Activated T-helper 2 cell treated with anti-CD3 and anti-CD28 coated beads, Interferon-gamma antibody, Interleukin-2, Interleukin-4, amounts not matched to agents 10 μg/mL and 5 μg/mL and 100 μg/mL, durations not matched to agents 14 hours and 24 hours and 36 hours (primary cell): ENCODE measurements at places on chromosomes 5 and 9.

DNA sequence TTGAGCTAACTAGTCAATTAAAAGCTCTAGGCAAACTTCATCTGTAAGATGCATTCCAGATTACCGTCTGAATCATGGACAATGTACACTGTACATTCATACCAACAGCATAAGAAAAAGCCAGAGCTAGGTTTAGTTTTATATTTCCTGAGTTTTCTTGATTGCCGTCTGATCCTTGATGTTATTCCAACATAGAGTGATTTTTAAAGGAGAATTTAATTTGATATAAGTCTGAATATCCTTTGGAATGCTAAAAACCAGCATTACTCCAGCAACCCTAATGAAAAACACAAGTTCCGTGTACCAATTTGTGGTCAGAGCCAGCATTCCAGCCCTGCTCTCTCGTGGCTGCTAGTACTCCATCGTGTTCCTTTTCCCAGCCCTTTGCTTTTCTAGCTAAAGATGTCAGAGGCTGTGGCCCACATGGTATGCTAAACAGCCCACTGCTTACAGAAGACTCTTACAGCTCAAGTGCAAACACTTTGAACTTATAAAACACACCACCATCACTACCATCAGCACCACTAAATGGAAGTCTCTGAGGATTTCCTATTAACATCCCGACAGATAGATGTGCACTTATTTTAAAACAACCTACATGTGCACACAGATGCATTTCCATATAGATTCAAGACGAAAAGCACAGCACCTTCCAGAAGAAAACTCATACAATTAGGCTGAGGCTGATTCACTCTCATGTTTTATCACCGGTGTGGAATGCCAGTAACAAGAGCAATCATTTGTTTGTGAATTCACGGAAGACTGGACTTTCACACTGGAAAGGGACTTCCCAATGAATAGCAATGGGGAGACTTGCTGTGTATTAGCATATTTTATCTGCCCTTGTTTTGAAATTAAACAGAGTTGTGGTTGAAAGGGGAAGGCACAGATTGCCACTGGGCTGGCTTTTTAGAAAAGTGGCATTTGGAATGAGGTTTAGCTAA, 246.9 kb upstream of the GAS1 start:
- DNase-seq = no peak

GRCh38 chr5:108505608-108506007, 123.7 kb upstream of the FBXL17 start:
- no peak for DNase-seq

DNA sequence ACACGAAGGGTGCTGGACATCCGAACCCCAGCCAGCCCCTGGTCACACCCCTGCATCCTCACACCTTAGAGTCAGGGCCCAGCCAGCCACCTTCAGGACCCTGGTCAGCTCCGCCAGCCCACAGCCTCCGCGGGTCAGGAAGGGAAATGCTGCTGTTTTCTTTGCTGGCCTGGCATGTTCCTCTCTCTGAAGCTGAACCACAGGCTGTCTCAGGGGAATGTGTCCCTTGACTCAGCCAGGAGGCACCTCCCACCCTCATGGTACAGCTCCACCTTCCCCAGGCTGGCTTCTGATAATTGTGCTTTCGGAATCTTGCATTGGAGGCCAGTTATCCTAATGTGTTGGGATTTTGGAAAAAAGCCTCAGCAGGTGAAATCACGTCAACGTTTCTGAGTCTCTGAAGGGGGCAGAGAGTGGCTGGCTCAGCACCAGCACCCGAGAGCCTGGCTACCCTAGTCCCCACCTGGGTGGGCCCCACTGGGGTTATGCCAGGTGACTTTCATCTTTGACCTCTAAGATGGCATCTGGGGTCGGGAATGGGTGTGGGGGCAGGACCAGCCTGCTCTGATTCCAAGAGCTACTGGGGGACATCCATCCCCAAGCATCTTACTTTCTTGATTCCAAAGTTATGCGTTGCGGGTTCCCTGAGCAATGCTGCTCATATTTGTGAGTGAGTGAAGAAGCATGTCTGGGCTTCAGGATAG, 9.8 kb upstream of the OLFM1 start:
- DNase-seq = no peak

DNA sequence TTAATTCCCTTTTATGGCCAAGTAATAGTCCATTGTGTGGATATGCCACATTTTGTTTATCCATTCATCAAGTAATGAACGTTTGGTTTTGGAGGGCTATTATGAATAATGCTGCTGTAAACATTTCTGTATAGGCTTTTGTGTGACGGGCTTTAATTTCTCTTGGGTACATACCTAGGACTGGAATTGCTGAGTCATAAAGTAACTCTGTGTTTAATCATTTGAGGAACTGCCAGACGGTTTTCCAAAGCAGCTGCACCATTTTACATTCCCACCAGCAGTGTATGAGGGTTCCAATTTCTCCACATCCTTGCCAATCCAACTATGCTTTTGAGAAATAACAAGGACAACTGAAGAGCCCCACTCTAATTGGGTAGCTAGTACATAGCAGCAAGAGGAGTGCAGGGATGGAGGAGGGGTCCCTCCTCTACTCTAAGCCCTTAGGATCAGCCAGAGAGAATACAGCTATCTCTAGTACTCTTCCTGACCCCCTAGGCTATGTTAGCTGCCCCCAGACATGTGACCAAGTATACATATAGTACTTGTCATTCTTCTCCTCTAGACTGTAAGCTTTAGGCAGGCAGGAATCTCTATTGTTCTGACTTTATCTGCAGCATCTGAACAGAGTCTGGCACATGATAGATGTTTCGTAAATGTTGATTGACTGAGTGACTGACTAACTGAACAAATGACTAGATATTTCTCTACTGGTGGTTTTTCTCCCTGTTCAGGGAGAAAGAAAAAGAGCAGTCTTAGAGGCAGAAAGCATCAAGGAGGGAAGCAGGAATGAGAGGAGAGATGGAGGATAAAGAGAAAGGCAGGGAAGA, 22.1 kb upstream of the MATR3 start:
- DNase-seq = no peak

- no peak for DNase-seq
These were observed 235.1 kb downstream of the SPOCK1 start for GRCh38 chr5:137264041-137264440.

- peak; percentile 19 for DNase-seq
These were observed 30.0 kb downstream of the RAPGEF1 start for GRCh38 chr9:131709771-131710431.

DNA sequence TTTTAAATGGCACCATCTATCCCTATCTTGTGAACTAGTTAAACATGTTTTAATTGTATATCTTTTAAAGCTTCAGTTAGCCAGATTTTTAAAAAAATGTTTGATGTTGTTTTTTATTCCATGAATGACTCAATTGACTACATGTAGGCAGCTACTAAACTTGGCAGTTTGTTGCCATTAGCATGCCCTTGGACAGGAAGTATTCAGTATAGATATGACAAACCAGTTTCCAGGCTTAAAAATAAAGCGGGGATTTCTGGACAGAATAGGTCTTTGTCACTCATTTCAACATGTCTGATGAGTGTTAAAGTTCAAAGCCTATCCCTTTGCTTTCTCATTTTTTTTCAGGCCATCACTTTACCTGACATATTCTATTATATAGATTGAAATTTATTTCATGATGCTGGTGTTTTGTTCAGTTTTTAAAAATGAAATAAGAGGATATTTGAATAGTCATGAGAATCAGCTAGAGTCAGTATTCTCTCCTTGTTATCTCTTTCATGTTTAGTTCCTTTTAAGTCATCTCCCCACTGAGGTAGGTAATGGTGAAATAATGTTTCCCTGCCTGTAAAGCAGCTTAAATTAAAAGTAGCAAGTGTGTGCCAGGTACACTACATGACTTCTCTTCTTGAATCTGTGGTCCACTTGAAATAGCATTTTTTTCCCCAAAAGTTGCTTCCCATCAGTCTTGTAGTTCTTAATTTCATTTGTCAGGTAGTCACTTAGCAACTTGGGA, 11.9 kb downstream of the TNFAIP8 start:
- DNase-seq = no peak

GRCh38 chr5:15737871-15738664, 238.1 kb downstream of the FBXL7 start:
- no peak for DNase-seq
